ENCODE measurements at places on chromosomes 2 and 18. TPM values are rescaled to one million over a fixed set of nuclear protein-coding genes. Genes with fewer than 3 reads are reported as not detected.

GRCh38 chr2:191314697-191315364 is 69.6 kb downstream of the MYO1B start:
- peaks cover 6% of the 10 kb centered on the region for H3K27me3 ChIP-seq
- no peak overlapping the region for H3K27ac ChIP-seq

Gene KIF5C
- total RNA-seq, result 23.9 TPM

DNA sequence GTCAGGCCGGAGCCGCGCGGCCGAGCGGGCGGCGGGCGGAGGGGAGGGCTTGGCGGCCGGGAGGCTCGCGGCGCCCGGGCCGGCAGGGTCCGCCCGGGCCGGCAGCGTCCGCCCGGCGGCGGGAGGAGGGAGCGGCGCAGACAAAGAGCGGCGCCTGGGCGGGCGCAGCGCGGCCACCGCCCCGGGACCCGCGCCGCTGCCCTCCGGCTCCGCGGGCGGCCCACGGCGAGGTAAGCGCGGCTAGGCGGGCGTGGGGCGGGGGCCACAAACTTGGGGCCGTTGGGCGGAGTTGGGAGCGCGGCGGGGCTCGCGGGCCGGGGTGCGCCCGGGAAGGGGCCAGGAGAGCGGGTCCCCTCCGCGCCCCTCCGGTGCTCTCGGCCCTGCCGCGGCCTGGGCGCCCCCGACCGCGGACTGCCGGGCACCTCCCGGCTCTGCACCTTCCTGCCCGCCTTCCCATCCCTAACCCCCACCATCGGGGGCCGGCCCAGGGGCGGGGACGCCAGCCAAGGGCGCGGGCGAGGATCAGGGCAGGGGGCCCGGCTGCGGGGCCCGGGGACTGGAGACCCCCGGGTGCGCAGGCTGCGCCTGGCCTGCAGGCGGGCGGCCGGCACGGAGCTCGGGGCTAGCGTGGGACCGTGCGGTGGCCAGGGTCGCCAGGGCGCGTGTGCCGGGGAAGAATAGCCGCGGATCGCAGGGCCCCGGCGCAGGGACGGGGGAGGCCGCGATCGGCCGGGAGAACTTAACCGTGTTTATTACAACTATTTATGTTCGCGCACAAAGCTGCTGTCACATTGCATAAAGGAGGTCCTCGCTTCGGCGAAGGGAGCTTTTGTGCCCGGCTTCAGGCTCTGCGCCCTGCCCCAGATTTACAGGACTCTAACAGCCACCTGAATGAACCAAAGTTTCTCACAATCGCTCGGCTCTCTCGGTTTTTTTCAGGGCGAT is at the start of gene NCK2:
TSS of gene NCK2 (plus strand) at position 4 of the 945 bp plus-strand sequence. CDS start 110,152 bp downstream, outside the sequence.
- peaks cover 37% of the 10 kb centered on the region for H3K36me3 ChIP-seq
- H3K27me3 ChIP-seq, result no peaks in the 10 kb centered on the region
- DNase-seq, result peak; percentile 40
- peak within 1 kb of the TSS; percentile 95 for H3K4me3 ChIP-seq
- peaks cover 75% of the 10 kb centered on the region for H3K4me1 ChIP-seq

DNA sequence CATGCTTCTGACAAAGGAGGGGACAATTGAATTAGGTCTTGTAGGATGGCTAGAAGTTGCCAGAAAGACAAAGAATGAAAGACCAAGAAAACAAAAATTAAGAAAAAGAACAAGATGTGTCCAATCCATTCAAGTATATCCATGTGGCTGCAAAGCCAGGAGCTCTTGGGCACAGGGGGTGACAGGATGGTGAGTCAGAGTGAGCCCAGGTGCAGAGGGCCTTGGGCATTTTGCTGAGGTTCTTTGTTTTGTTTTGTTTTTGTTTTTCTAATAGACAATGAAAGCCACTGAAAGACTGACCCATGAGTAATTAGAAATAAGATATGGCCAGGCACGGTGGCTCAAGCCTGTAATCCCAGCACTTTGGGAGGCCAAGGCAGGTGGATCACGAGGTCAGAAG is 104.6 kb upstream of the KLHL29 start:
- no peaks in the 10 kb centered on the region for H3K36me3 ChIP-seq
- peaks cover 15% of the 10 kb centered on the region for H3K27me3 ChIP-seq
- H3K4me3 ChIP-seq, result no peak overlapping the region
- H3K27ac ChIP-seq, result no peak overlapping the region
- DNase-seq, result no peak

GRCh38 chr2:15200581-15200980 is 360.6 kb downstream of the NBAS start:
- H3K27me3 ChIP-seq, result no peaks in the 10 kb centered on the region
- no peak overlapping the region for H3K27ac ChIP-seq
- H3K4me3 ChIP-seq, result no peak overlapping the region
